Kidney tubule cell (primary cell): ENCODE measurements at places on chromosomes 7 and 10.

DNA sequence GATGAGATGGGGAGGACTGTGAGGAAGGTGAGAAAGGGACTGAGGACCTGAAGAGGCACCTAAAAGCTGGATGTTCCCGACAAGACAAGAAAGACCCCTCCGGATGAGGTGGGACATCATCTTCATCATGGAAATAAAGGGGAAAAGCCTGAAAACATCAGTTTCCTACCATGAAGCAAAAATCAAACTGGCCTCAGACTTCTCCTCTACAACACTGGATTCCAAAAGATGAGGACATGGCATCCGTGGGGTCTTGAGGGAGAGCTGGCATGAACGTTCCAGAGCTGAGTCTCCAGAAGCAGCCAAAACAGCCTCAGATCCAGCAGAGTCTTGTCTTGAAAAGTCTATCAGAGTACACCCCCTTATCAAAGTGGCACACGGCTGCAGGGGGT lies 44.5 kb downstream of the DIP2C start:
- DNase-seq = no peak

GRCh38 chr7:101465576-101466196 lies 103.0 kb downstream of the COL26A1 start:
- no peak for DNase-seq

DNA sequence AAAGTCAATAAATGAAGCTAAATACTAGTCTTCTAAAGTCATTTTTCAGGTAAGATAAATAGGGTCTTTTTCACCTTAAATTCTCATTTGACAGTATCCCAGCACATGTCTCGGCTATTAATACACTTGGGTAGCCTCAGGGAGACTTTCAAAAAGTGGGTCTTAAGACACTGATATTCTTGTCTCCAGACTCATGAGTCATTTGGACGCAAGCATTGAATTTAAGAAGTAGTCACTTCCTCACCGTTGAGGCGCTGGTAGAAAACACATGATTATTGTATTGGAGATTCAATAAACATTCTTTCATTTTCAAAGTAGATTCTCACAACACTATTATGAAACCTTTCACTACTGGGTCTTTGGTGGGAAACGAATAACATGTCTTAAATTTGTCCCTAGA lies 108.9 kb upstream of the SP8 start:
- no peak for DNase-seq

DNA sequence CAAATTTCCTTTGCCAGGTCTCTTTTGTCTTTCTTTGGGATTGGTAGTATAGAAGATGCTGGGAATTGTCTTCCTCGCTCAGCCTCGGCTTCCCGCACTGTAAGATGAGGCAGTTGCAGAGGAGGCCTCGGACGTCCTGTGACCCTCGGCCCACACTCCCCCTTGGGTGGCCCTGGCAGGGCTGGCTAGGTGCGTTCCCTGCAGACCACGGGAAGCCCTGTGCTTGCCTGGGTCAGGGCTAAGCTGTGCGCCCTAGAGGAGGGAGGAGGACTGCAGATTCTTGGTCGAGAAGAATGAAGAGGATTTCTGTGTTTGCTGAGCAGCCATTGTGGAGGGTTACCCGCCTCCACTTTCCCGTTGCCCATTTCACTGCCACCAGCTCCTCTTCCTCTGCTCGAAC lies 42.8 kb downstream of the WIPI2 start:
- DNase-seq = no peak

GRCh38 chr7:121938429-121938996 lies 65.6 kb downstream of the PTPRZ1 start:
- DNase-seq = no peak

- DNase-seq = no peak
These were observed 11.6 kb upstream of the RET start for GRCh38 chr10:43065234-43065633.

GRCh38 chr10:132601567-132601966 lies 64.0 kb downstream of the INPP5A start:
- DNase-seq = no peak

DNA sequence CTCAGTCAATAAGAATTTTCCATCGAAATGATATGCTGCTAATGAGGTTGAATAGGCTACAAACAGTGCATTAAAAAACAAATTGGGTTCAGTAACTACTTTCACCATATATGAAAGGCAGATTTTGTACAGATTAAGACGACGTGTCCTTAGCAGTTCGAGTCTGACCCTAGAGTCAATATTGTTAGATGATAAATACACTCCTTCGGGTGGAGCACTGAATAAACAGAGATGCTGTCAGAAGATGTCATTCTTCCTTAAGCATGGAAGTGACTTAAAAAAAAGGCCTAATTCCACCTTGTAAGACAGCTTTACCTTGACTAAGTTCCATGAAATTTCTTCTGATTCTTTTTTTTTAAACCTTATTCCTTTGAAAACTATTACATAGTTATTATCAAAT lies 5.8 kb upstream of the AGR2 start:
- DNase-seq = no peak

DNA sequence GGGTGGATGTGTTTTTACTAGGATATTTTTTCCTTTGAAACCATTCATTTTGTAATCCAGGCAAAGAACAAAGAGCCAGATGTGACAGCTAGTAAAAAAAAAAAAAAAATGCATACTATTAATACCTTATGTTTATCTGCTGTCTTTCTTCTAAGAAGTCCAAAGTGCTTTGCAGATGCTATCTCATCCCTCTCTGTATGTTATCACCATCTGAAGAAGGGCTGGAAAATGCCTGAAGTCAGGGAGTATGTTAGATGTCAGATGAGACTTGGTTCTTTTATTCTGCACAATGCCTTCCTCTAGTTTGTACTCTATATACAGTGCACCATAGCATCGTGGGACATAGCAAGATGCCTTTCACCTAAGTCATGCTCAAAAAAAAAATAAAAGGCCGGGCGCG lies 10.4 kb upstream of the CAMK1D start:
- DNase-seq = no peak

DNA sequence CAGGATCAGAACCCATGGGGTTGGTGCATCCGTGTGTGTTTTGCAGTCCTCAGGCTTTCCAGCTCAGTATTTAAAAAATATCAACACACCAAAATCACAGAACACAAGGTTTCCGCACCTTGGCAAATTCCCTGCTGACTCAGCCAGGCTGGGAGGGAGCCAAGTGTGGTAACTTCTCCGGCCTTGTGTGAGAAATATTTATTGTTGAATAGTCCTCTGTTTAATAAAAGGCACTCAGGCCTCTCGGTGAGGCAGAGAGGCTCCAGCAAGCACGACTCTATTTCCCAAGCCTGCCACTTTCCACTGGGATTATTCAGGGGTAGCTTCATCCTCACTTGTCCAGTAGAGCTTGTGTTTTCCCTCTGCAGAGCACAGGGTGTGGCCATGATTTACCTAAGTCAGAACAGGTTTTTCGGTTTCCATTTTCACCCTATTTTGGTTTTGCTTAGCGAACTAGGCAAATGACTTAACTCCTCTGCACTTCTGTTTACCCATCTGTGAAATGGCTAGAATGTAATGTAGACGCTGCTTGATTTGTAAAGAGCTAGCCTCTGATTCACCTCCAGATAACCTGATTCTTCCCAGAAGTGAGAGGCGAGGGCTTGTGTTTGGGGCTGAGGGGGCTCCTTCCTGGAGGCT lies 13.0 kb upstream of the CHST15 start:
- peak; percentile 84 for DNase-seq

GRCh38 chr7:130227883-130228575 lies 20.4 kb downstream of the SSMEM1 start:
- no peak for DNase-seq

GRCh38 chr7:24706211-24707170 lies 50.8 kb downstream of the GSDME start:
- no peak for DNase-seq
